ENCODE measurements at places on chromosomes 5 and 9. TPM values are rescaled to one million over a fixed set of nuclear protein-coding genes. Genes with fewer than 3 reads are reported as not detected.

Gene AGPAT2
- 38.9 TPM for total RNA-seq

Gene LRRC14B
- total RNA-seq = not detected

Gene AQP3
- total RNA-seq = 6.0 TPM

Gene ITK
- total RNA-seq = not detected

Gene WNT8A
- 0.69 TPM for total RNA-seq

Gene SPATA31D4
- total RNA-seq = not detected

Gene TAF11L5
- total RNA-seq = not detected

Gene DHX29
- 21.1 TPM for total RNA-seq

Gene SLC22A4
- total RNA-seq = 0.13 TPM

Gene TLR4
- 7.9 TPM for total RNA-seq

Gene CCDC192
- total RNA-seq = 0.26 TPM

All from endothelial cell (in vitro differentiated cells).